Tongue (tissue), 3 donors: ENCODE measurements at places on chromosomes 16 and 17.

DNA sequence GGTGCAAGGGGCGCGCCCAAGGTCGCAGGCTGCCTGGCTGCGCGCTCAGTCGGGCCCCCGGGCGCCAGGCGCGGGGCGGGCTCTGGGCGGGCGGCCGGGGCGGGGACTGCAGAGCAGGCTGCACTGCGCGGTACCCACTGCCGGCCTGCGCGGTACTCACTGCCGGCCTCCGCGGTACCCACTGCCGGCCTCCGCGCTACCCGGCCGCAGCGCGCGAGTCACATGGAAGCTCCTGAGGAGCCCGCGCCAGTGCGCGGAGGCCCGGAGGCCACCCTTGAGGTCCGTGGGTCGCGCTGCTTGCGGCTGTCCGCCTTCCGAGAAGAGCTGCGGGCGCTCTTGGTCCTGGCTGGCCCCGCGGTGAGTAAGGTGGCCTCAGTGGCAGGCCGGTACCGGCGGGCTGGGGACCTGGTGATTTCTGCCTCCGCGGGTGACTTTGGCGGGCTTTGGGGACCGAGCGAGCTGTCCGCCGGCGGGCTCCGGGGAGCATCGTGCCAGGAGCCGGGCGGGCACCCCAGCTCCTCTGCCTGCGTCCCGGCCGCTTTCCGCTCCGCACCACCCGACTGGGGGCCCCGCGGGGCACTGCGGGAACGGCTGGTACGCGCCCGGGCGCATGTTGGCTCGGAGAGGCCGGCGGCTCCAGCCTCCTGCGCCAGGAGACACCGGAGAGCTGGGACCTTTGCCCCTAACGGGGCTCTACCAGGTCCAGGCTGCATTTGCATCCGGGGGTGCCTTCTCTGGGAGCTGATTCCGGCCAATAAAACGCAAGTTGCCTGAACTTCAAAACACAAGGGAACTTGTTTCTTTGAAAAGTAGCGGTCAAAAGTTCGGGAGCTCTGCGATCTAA is at the start of gene SLC47A1:
TSS of gene SLC47A1 (plus strand) at position 137 of the 844 bp plus-strand sequence. CDS start at position 223, 86 bp downstream.
- DNase-seq: peak; percentile 43

DNA sequence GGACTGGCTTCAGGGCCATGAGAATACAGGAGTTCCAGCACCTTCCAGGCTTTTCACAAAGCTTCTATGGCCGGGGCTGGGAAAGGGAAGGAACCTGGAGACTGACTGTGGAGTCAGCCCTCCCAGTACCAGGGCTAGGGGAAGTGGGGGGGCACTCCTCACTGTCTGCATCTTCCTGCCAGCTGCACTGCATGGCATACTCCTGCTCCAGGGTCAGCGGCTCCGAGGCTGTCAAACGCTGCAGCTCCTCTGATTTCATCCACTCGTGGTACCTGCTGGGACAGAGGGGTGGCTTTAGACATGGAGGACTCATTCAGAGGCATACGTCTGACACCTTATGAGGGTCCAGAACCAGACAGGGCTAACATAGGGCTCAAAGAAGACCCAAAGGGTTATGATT is 2.7 kb downstream of the NAT9 start:
- DNase-seq: no peak

- no peak for DNase-seq
Measured at GRCh38 chr17:76273445-76274111, 8.4 kb downstream of the UBALD2 start.

- DNase-seq: peak; percentile 86
Measured at GRCh38 chr17:78421534-78422266, 43.3 kb downstream of the PGS1 start.

DNA sequence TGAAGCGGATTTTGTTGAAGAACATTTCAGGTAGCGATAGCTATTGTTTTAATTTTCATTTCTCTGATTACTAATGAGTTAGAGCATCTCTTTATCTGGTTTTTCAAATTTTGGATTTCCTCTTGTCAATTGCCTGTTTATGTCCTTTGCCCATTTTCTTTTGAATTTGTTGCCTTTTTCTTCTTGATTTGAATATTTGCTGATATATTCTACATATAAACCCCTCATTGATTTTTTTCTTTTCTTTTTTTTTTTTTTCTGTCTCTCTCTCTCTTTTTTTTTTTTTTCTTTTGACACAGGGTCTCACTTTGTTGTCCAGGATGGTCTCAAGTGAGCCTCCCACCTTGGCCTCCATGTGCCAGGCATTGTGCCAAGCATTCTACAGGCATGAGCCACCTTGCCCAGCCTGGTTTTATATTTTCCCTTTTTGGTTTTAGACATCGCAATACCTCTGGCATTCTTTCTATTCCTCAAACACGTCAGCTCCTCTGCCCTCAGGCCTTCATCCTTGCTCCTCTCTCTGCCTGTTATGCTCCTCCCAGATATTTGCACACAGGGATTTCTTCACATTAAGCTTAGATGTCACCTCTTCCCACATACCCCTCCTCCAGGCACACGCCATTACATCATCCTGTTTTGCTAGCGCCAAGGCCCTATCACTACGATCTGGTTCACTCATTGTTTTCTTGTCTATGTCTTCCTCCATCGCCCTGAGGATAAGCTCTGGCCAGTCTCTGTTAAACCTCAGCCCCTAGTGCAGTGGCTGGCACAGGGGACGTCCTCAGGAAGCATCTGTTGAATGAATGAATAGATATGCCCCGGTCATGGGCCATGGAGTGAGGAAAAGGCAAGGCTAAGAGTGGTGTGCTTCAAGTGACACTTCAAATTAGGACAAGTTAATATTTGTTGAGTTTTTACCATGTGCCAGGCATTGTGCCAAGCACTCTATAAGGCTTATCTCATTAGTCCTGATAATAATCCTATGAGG is 8.6 kb downstream of the SARM1 start:
- DNase-seq: no peak

- peak; percentile 33 for DNase-seq
Measured at GRCh38 chr16:63625126-63625525, 1496.7 kb downstream of the CDH11 start.

DNA sequence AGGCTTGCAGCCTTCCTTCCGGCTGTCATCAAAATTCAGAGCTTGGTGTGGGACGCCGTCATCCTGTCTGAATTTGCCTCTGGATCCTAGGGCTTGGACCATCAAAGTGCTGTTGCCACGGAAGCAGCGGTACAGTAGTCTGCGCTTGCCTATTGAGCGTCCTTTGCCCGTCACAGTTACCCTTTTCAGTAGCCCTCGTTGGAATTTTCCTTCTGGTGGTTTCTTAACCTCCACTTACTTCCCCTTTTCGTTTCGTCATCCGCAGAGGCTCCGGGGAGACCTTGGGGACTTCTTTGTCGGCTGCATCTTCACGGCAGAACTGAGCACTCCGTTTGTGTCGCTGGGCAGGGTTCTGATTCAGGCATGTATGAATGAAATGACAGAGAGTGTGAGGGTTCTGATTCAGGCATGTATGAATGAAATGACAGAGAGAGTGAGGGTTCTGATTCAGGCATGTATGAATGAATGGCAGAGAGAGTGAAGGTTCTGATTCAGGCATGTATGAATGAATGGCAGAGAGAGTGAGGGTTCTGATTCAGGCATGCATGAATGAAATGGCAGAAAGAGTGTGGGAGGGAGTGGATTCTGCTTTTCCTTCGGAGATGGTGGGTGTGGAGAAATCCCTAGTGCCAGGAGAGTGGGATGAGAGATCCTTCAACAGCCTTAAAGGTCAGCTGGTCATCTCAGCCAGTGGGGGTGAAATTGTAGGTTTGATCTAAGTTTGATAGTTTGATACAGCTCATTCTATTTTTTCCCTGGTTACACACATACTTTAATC is 8.0 kb downstream of the TLCD3A start:
- DNase-seq: peak; percentile 13
